ENCODE measurements at places on chromosomes 3 and 15.

- DNase-seq = no peak
Measured at GRCh38 chr3:184688882-184689271, 23.0 kb downstream of the MAGEF1 start.

DNA sequence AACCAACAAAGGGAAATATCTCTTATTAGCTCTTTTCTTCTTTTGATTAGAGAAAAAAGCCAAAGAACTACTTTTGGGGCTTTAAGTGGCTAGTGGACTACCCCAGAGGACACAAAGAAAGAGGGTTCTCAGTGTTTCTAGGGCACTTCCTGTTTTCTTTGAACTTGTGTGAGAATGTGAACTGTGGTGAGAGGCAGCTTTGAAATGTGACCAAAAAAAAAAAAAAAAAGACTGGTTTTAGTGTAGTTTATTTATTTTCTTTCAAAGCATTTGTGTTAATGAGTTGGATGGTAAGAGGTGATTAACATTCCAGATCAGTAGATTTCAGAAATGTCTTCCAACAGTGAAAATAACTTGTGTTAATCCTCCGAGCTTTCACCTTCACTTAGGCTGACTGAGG lies 32.4 kb downstream of the SELENOT start:
- no peak for DNase-seq

DNA sequence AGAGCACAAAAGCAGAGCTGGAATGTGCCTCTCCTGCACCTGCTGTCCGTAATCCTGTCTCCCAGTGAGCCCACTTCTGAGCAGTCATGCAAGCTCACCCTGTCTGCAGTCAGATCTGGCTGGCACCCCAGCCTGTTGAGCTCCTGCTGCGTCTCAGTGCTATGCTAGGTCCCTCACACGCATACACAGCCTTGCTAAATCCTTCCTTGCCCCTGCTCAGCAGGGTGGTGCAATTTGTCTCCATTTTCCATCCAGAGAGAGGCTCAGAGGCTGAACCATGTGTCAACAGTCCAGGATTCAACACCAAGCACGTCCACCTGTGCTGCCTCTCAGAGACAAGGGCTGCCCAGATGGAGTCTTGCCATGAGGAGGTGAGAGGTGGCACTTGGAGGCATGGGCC lies 11.0 kb downstream of the POMGNT2 start:
- DNase-seq = no peak

DNA sequence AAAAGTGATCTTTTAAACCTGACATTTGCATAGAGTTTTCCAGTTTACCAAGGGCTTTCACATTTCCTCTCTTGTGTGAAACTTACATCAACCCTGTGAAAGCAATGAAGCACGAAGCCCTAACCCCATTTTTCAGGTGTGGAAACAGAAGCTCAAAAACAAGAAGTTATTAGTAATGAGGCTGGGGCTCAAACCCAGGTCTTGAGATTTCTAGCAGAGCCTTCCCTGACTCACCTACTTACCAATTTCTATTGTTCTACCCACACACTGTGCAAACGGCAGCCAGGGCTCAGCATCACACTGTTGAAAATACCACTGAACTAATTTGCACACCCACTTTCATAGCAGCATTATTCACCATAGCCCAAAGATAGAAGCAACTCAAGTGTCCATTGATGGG lies 117.8 kb upstream of the IGF1R start:
- no peak for DNase-seq

DNA sequence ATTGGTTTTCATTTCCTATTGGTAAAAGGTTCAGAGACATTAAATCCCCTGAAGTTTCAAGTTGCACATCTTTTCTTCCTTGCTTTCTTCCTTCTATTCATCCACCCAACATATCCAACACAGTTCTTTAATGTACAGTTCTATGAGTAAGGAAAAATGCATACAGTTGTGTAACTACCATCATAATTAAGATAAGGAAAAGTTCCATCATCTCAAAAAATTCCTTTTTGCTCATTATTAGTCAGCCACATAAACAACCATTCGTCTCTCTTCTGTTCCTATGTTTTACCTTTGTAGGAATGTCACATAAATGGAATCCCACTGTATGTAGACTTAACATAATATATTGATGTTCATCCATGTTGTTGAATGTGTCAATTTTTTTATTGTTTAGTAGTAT lies 211.1 kb upstream of the ADAMTS9 start:
- no peak for DNase-seq

DNA sequence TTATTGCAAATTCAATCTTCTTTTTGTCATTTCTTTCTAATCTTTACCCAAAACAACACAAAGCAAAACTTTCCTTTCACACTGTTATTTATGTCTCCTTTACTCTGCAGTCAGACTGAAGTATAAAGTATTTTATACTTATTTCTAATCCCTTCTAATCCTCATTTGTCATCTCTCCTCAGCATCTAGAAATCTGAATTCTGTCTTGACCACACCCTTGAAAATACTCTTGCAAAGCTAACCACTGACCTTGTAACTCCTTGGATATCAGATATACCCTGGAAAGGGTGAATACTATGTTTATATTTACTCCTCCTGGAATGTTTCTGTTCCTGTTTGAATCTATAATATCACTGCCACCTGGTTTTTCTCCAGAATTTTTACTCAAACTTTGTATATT lies 481.1 kb downstream of the ZNF385D start:
- no peak for DNase-seq

GRCh38 chr15:51838270-51838669 lies 8.8 kb downstream of the TMOD3 start:
- no peak for DNase-seq

DNA sequence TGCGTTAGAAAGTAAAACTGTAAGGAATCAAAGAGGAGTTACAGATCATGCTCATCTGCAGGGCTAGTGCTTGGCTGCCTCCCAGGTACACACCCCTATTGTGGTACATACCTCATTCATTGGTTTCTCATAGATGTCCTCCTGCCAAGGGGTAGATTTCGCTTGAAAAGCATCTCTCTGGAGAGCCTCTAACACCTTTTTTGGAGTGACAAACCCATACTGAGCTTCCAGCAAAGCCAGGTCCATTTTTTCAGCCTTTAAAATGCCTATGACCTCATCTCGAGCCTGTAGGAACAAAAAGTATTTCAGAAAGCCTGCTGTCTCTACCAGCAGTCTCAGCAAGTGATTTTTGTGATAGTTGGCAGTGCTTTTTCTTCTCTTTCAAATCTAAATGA lies 112.1 kb downstream of the CMSS1 start:
- no peak for DNase-seq

GRCh38 chr3:52228266-52228665 lies 2.8 kb upstream of the TLR9 start:
- DNase-seq = no peak

DNA sequence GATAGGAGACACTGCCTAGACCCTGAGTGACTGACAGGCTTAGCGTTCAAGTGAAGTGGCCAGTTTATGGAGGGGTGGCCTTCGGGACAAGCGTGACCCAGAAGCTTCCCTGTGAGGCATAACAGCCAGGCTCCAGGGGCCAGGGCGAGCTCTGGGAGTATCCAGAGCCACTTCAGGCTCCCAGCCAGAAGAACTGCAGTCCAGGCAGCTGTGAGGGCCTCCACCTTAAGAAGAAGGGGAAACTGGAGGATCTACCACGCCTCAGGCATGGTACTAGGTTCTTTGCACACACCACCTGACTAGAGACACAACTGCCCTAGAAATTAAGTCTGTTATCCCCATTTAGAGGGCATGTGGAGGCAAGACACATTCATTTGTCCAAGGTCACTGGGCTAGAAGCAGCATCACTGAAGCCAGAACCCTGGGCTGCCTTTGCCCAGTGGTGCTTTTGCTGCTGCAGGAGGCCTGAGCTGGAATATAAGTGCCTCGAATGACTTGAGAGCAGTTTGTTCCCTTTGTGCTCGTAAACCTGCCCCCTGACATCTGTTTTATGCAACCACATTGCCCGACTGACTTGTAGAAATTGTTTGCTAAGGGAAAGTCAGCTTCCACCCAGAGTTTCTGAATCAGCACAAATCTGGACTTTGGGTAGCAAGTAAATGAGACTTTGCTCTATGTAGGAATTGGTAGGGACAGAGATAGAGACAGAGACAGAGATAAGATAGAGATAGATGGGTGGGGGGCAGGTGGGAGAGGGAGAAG lies 23.3 kb downstream of the RASGRF1 start:
- no peak for DNase-seq

Data from activated CD4-positive, alpha-beta T cell treated with anti-CD3 and anti-CD28 coated beads, Interleukin-2, amount 50 U/mL, for 24 hours (primary cell).